ENCODE measurements at places on chromosomes 13 and 19.
A peak's percentile ranks its signal among the peaks of the same experiment; 100 is the strongest.

DNA sequence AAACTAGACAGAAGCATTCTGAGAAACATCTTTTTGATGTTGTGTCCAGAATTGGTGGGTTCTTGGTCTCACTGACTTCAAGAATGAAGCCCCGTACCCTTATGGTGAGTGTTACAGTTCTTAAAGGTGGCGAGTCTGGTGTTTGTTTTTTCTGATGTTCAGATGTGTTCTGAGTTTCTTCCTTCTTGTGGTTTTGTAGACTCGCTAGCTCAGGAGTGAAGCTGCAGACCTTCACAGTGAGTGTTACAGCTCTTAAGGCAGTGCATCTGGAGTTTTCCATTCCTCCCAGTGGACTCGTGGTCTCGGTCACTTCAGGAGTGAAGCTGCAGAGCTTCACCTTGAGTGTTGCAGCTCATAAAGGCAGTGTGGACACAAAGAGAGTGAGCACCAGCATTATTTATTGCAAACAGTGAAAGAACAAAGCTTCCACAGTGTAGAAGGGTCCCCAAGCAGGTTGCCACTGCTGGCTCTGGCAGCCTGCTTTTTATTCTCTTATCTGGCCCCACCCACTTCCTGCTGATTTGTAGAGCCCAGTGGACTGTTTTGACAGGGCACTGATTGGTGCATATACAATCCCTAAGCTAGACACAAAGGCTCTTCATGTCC lies 1820.8 kb downstream of the UQCRFS1 start:
- DNase-seq, result peak; percentile 59

DNA sequence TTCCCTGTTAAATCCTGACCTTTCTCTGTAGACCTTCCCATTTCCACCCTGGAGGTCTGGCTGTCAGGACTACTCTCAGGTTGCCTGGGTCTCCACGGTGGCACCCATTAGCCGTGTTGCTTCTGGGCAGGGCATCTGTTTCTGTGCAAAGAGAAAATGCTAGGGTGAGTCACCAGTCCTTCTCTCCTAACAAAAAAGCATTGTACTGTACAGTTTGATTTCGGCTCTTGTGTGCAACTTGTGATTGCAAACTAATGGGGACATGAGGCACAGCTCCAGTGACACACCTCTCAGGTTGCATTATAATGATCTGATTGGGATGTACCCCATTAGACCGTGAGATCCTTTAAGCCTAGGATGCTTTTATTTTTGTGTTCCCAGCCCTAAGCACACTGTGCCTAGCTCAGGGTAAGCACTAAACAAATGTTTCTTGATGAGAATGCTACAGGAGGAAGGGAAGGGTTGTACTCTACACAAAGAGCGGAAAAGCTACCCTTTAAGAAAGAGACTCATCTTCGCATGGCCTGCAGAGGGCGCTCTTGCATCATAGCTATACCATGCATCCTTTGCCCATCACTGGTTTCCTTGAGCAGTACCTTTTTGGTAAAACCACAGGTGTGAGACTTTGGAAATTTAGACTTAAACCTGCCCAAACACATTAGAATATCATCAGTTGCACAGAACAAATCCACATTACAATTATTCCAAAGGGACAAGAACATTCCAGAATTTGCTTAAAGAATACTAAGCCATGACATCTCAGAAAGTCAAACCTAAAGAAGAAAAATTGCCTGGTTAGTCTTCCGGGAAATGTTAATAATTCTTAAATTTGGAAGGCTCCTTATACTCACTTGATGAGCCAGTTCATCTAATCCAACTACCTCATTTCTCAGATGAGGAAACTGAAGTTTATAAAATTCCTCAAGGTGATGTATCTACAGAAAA lies 20.3 kb upstream of the TRIM13 start:
- no peak for DNase-seq

GRCh38 chr19:52351512-52351911 lies 15.5 kb downstream of the ZNF610 start:
- DNase-seq, result no peak

- no peak for DNase-seq
These were observed 8.6 kb upstream of the NAPA start for GRCh38 chr19:47523473-47523872.

- DNase-seq, result no peak
These were observed 8.7 kb upstream of the SERPINE3 start for GRCh38 chr13:51330791-51331190.
